ENCODE measurements at places on chromosomes 2 and 18.

DNA sequence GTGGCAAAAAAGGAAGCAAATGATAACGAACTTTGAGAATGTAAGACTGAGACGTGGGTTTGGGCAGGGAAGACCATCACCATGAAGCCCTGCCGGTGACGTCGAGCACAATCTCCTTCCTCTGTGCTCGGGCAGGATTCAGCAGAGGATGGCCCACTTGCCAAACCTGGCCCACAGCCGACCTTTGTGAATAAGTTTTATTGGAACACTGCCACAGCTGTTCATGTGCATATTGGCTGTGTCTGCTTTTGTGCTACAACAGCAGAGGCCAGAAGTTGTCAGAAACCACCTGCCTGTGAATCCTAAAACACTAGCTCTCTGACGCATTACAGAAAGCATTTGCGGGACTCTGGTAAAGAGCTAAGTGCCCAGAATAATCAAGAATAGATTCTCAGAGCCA is 223.9 kb downstream of the MYT1L start:
- DNase-seq: peak; percentile 38

DNA sequence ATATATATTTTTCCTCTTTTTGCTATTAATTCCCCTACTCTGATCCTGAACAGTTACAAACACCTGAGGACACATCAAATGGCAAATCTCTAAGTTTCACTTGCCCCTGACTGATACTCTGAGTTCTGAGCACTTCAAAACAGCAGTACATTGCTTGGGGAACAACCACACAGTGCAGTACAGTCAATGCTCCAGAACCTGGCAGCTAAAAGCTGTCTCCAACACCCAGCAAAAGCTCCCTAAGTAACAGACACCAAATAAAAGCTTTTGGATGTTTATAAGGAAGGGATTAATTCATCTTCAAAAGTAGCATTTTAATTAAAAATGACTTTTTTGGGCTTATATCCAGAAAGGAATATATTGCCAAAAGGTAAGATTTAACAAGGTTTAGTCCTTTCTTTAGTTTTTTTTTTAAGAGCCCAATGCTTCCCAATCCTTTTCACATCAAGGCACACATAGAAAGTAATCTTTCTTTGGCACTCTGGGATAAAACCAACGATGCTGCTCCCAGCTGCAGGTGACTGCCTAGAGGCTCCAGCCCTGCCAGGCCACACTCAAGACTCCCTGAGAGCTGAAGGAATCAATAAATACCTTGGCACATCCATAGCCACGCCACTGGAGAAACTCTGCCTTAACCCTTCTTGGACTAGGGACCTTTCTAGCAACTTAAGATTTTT is 164.9 kb upstream of the ZFP36L2 start:
- no peak for DNase-seq

- DNase-seq: no peak
These were observed 101.7 kb upstream of the LGALSL start for GRCh38 chr2:64352292-64352691.

GRCh38 chr2:72806280-72806945 is 19.4 kb downstream of the EXOC6B start:
- DNase-seq: no peak

Measured in NCI-H2171 (cell line).